GM06990 (cell line): ENCODE measurements at places on chromosomes 4 and X.

- no peak for DNase-seq
Observed at GRCh38 chrX:12447448-12448064, 309.3 kb downstream of the FRMPD4 start.

DNA sequence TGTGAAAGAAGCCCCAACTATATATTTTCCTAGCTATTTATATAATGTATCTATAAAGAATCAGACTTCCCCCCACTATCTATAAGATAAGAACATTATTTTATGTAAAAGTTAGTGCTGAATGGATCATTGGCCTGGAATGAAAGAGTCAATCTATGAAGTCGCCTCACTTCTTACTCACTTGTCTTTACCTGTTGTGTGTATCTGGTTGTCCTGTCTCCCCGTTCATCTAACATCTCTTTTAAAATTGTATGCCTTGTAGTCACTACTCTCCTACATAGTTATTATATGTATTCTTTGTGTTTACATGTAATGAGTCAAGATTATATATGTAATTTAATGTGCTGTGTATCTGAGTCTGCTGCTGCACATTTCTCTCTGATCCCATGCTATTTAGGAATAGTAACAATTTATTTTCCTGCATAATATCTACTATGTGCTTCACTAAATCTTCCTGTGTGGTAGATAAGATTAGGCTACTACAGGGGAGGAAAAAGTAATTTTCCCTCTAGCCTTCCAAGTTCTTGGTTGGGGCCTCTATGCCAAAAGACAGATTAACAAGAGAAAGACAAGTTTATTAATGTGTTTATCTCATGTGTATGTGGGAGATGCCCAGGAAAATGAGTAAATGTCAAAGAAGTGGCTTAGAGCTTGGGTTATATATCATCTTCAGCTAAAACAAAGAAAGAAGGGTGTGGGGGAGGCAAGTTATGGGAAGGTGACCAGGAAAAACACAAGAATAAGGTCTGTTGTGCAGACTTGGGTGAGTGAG is 77.6 kb upstream of the FRMPD4 start:
- DNase-seq: no peak

GRCh38 chrX:915427-916229 is 285.0 kb downstream of the SHOX start:
- DNase-seq: no peak

DNA sequence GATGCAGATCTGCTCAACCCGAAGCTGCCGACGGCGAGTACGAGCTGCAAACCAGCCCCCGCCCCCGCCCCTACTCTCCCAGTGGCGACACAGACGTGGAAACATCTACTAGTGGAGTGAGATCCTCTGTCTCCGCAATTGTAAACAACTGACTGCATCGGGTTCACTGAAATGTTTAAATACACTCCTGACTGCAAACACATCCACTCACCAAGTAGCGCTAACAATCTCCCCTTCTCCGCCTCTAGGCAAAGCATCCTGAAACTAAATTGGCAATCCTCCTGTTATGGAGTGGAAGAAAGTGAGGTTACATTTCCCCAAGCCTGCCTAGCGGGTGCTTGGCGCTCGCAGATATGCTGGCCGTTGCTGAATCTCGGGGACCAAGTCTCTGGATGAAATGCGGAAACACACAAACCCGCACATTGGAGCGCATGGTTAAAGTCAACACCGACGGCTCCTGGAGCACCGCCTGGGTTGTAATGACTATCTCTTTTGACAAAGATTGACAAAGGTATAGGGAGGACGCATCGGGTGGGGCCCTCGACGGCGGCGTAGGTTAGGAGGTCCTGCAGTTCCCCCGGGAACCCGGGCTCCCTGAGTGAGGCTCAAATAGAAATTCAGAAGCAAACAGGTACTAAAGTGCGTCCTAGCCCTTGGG is 117.0 kb upstream of the TEX13C start:
- DNase-seq: no peak

GRCh38 chrX:9927698-9928482 is 39.3 kb upstream of the CLDN34 start:
- DNase-seq: no peak

GRCh38 chr4:39308611-39309010 is 57.6 kb downstream of the RFC1 start:
- no peak for DNase-seq

DNA sequence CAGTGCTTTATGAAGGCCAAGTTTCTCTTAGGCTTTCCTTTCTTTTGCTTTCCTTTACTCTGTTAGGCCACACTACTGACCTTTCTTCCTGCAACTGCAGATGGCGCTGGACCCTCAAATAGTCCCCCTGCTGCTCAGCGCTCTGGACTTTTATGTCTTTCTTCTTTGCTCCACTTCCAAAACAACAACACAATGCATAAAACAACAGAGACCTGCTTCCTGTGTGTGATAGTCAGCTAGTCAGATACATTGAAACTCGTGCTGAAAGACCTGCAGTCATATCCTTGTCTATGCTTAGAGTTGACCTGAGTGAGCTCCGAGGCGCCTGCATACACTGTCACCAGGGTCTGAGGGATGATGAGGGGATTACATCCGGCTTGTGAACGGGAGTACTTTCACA is 108.9 kb upstream of the TEX13D start:
- DNase-seq: no peak

GRCh38 chrX:67721321-67721720 is 177.5 kb downstream of the AR start:
- DNase-seq: no peak

DNA sequence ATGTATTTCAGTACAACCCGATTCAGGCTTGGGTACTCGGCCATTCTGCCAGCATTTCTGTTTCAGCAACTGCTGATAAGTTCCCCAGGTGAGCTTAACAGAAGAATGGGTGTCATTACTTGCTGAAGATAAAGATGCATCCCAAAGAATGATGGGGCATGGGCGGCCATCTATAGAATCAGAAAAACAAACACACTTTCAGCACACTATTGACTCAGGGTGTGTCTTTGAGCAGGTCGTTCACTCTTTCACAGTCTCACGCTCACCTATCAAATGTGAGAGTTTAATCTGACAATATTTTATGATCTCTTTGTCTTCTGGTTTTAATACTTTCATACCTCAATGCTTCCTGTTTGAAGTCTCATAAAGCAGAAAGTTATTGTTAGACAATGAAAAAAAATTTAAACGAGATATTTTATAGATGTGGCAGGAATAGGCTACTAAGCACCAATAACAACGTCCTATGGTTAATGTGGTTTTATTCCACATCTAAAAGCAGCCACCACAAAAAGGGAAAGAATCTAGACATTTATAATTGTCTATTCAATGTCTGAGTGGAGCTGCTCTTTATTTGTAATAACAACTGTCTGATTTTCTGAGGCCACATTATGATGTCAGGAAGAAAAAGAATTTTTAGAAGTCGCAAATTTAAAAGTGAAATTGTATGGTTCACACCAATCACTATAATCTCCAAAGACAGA is 17.0 kb downstream of the GASK1B start:
- DNase-seq: no peak

DNA sequence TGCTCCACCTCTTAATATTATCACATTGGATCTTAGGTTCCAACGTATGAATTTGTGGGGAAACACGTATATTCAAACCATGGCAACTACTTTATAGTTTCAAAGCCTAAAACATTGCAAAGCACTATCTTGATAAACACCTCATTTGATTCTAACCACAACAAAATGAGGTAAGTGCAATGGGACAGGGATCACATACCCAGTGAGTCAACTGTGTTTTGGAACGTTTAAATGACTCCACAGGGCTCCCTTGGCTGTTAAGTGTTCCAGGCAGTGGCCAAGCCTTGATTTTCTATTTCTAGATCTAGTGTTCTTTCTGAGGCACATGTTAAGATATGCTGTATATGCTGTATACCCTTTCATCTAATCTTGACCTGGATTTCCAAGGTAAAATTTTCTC is 54.5 kb upstream of the C1QTNF7 start:
- DNase-seq: no peak

DNA sequence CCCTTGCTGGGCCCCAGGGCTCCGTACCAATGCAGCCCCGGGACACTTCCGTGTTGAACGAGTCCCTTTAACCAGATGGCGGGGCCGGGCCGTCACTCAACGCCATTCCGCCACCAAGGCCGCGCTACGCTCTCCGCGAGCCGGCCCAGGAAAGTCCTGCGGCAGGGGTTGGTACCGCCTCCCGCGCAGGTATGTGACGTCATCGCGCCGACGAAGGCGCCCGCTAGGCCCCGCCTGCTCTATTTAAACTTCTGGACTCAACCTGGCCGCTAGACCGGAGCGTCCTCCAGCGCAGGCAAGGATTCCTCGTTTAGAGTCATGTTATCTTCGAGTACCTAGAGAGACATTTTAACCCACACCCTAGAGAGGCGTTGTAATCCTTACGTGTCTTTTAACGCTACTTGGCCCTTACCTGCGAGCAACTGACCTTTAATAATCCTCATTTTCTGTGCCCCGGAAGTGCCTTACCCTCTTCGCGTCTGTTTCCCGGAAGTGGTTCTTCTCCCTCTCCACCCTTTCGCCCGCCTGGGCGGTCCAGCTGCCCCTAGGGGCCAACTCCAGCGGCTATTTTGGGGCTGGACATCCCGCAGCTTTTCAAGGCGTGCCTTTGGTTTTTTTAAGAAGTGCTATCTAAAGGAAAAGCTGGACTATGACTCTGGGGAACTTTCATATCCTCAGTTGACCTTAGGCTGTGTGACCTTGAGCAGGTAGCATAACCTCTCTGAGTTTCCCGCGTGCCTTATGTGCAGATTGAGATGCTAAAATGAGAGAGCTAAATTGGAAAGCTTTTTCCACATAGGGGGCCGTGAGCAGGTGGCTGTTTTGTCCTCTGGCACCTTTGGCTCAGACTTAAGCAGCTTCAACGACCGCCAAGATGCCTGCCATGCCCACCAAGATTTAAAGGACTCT is at the start of gene PNPLA4:
TSS of gene PNPLA4 (minus strand) at position 155 of the 909 bp plus-strand sequence. CDS start 1,294 bp downstream, outside the sequence.
- DNase-seq: peak; percentile 97

DNA sequence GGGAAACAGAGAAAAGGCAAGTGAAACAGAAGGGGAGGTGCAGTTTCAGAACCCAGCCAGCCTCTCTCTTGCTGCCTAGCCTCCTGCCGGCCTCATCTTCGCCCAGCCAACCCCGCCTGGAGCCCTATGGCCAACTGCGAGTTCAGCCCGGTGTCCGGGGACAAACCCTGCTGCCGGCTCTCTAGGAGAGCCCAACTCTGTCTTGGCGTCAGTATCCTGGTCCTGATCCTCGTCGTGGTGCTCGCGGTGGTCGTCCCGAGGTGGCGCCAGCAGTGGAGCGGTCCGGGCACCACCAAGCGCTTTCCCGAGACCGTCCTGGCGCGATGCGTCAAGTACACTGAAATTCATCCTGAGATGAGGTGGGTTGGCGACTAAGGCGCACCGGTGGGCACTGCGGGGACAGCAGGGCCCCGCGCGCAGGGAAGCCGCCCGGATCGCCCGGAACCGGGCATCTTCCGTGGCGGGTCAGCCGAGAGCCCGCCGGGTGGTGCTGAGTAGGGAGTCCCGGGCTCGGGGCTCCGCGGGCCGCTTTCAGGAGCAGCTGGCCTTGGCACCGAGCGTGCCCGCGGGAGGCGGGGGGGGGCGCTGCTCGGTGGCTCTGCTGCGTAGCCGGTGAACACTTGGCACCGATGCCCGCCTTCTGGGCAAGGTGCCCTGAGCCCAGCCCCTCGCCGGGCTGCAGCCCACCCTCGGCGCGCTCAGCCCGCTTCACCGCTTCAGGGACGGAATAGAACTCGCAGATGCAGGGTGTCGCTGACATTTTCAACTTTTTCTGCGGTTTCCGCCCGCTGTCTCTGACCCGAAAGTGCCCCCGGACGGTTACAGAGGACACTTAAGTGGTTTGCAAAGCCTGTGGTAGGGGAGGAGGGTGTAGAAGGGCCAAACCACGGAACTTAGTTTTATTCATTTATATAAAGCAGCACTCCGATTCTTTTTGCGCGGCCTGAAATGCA is at the start of gene CD38:
TSS of gene CD38 (plus strand) at position 40 of the 953 bp plus-strand sequence. CDS start at position 127, 87 bp downstream.
- DNase-seq: peak; percentile 80
